Neural crest cell (in vitro differentiated cells): ENCODE measurements at places on chromosomes 2 and 18.

DNA sequence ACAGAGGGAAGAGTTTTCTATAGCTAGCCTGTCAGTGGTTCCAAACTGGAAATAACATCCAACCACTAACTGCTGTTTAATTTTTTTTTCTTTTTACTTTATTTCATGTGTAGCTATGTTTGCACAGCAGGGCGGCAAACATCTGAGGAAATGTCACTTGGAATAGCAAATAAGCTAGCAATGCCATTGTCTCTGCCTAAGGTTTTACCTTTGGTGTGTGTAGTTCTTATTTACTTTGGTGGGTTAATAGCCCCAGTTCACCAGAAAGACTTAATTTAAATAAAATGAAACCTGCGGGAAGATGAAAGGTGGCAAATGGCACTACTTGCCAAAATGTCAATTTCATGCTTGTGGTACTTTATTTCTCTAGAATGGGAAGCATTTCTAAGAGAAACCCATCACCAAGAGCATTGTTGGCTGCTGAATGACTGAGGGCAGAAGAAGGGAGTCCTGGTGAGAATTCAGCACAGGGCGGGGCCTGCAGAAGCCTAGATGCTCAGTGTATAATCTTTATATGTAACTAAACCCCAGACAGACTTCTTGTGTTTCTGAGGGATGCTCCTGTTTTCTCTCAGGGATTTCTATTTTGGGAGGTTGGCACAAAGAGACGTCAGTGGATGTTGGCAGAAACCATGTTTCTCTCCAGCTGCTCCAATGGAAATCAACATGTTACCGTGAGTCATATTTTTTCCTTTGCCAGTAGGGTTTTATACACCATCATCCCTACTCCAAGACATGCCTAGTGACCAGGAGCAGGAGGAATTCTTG, 300.4 kb upstream of the NT5C1B start:
- DNase-seq: no peak

DNA sequence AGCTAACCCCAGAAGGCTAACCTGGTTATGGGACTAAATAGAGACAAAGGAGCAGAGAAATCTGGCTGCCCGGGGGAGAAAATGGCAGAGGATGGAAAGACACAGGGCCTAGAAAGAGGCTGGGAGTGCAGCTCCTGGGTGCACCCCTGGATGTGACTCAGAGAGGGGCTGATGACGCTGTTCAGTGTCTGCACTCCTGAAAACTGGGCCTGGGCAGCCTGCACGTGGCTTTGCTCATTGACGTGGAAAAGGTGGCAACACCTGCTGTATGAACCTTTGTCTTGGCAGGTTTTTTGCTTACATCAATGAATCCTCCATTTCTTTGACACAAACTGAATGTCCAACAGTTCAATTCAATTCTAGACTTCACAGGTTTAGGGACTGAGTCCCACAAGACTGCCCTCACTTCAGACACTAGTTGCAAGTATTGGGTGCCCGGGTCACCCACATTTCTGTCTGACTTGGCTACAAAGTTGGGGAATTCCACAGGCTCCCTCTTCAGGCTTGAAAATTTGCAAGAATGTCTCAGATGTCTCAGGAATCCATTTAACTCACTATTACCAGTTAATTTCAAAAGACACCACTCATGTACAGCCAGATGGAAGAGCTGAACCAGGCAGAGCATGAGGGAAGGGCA, 47.3 kb upstream of the PUM2 start:
- no peak for DNase-seq

GRCh38 chr2:11446733-11447248, 19.2 kb downstream of the E2F6 start:
- DNase-seq: peak; percentile 71

- DNase-seq: no peak
Observed at GRCh38 chr2:15950088-15950952, 10.0 kb downstream of the MYCN start.

- DNase-seq: no peak
Observed at GRCh38 chr18:46374850-46375249, 270.7 kb downstream of the HAUS1 start.

DNA sequence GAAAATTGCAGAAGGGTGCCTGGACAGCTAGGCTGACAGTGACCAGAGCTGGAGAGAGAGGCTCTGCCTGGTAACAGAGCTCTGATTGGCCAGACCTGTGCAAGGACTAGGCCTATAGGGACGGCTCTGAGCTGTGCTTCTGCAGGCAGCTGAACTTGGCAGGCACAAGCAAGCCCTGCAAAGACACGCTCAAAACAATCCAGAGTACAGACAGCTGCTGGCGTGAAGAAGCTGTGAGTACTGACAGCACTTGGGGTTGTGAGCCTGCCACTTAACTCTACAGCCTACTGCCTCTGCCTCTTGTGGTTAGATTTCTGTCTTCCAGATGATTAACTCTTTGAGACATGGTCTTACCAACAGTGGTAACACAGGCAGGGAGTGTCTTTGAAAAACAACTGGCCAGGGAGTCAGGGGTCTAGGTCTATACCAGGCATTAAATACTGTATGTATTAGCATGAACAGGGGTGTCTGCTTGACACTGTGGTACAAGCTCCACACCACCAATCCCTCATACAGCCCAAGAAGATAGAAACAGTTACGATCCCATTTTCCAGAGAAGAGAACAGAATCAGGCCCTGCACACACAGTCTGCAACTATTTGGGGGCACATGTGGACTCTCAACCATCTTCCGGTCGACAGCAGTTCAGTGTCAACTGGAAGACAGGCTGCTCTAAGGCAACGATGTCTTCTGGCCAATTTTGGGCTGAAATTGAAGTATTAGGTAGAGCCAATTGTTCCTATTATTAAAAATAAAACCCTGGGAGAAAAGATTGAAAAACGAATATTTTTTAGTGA, 568.4 kb downstream of the TNS1 start:
- peak; percentile 67 for DNase-seq

DNA sequence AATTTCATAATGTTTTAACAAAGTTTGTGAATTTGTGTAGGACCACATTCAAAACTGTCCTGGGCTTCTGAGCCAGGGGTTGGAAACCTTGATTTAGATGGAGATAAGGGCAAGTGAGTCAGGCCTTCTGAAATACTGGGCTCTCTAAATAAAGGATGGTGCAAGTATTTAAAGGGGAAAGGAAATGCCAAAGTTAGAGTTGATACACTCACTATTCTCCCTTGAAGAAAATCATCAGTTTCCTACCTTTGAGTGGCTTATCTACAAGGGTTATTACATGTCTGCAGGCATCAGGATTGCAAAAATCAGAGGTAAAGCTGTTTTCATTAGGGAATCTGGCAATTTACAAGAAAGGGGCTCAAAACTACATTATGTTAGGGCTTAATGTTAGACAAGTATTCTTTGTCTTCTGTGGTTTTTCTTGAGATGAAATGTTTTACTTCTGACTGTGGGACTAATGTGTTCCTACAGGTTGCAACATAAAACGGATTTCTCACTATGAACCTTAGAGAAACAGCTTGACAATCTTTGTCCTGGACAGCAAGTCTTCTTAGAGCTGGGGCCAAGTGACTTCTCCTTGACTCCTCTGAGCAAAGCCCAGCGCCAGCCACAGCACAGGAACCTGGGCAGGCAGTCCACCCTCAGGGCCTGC, 31.1 kb downstream of the RNU4ATAC start:
- DNase-seq: no peak

- no peak for DNase-seq
Observed at GRCh38 chr2:190695739-190696138, 46.9 kb downstream of the NAB1 start.

- DNase-seq: no peak
Observed at GRCh38 chr18:13303756-13304364, 85.3 kb downstream of the LDLRAD4 start.

GRCh38 chr2:197247083-197247482, 63.5 kb downstream of the ANKRD44 start:
- DNase-seq: no peak

DNA sequence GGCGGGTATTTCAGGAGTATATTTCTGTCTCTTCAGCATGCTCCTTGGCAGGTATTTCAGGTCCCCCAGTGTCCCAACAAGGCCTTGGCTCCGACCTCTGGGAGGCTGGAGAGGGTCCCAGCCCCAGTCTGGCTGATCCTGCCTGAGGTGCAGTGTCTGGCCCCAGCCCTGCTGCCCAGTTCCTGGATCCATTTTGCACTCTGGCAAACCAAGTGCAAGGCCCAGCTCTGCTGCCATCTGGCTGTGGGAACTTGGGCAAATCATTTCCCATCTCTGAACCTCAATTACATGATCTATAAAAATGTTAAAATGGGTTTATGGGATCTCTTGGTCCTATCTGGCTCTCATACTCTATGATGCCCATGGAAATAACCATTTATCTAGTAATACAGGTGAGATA, 63.6 kb downstream of the ZBTB7C start:
- DNase-seq: no peak

GRCh38 chr2:60442608-60443007, 110.8 kb downstream of the BCL11A start:
- no peak for DNase-seq

- DNase-seq: peak; percentile 57
Observed at GRCh38 chr18:47100212-47100831, 50.0 kb downstream of the HDHD2 start.

- DNase-seq: peak; percentile 25
Observed at GRCh38 chr2:238985931-238986446, 138.1 kb downstream of the TWIST2 start.

DNA sequence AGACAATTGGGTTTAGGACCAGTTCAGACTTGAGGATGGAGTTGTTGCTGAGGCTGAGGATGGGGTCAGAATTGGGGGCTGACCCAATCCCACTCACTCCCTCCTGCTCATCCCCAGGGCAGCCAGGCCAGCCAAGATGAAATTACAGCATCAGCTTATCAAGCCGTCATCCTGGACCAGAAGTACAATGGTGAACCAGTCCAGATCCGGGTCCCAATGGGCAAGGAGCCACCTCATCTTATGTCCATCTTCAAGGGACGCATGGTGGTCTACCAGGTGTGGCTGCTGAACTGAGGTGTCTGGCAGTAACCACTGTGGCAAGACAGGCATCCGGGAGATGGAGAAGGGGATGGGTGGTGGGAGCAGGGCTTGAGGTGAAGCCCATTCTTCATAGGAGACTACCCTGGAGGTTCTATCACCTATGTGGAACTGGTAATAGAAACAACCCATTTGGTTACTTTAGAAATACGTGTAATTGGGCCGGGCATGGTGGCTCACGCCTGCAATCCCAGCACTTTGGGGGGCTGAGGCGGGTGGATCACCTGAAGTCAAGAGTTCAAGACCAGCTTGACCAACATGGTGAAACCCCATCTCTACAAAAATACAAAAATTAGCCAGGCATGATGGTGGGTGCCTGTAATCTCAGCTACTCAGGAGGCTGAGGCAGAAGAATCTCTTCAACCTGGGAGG, 13.9 kb downstream of the VIL1 start:
- DNase-seq: no peak

DNA sequence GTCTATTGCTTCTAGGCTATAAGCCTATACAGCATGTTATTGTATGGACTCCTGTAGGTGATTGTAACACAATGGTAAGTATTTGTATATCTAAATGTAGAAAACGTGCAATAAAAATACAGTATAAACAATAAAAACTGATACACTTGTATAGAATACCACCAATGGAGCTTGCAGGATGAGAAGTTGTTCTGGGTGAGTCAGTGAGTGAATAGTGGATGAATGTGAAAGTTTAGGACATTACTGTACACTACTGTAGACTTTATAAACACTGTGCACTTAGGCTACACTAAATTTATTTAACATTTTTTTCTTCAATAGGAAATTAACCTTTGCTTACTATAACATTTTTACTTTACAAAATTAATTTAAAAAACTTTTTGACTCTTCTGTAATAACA, 679.2 kb upstream of the ZNF804A start:
- DNase-seq: no peak

DNA sequence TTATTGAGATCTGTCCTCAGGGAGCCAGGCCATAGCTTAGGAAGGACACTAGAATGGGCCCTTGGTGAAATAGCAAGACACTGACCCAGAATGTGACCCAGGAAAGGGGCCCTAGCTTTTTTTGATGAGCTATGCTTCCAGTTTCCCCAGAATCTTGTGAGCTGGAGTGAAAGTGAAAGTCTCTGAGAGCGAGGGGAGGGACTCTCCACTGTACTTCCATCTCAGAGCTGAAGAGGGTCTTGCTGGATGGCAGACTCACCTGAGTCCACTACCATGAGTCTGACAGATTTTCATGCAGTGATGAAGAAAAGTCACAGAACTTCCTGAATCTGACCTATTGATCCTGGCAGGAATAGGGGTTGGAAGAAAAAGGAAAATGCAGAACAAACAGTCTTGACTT, 3.1 kb downstream of the ARHGAP25 start:
- no peak for DNase-seq

- no peak for DNase-seq
Observed at GRCh38 chr2:209937893-209938292, 64.5 kb upstream of the RPE start.

GRCh38 chr2:31202833-31203232, 14.5 kb downstream of the CAPN14 start:
- no peak for DNase-seq

DNA sequence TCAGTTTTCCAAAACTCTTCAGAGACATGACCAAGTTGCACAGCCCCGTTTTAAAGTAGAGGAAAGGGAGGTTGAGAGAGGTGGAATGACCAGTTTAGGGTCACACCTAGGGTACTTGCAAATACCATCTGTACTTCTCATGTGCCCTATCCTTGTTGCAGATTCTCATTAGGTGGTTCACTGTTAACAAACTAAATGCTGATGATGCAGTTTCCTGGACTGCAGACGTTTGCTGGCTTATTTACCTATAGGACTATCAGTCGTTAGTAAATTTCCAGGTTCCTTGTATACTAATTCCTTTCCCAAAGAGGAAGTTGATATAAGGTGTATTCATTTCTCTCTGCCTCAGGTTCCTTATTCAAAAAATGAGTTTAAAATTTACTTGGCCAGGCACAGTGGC, 1.4 kb downstream of the FARP2 start:
- DNase-seq: no peak

- no peak for DNase-seq
Observed at GRCh38 chr2:157488877-157489276, 45.0 kb upstream of the CYTIP start.

DNA sequence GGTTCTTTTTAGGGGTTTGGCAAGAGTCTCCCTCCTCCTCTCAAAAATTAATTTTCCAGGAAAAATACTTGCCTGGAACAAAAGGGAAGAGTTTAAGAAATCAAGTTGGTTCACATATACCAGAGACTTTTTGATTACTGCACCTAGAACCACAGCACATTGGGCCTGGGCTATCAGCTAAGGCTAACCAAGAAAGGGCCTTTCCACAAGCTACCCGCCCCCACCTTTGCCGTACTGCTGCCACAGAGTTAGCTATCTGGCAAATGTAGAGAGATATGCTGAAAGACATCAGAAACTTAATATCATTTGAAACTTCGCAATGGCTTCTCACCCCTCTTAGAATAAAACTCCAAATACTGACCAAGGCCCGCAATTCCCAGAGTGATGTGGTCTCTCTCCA, 76.9 kb downstream of the AAK1 start:
- DNase-seq: no peak

DNA sequence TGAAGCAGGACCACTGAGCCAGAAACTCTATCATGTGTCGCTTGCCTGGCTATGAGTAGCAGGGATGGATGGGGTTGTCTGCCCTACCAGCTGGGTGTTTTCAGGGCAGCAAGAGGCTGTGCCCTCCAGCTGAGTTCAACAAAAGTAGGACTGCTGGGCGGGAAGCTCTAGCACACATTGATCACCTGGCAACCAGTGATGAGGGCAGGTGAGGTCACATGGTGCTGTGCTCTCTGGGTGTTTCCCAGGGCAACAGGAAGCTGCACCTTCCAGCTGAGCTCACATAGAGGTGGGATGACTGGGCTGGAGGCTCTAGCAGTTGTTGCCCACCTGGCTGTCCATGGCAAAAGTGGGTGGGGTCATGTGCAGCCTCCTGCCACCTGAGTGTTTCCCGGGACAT, 487.3 kb upstream of the VWC2L start:
- DNase-seq: no peak
